Left renal pelvis (tissue), 4 donors: ENCODE measurements at places on chromosomes 1 and 21.

- DNase-seq, result no peak
Measured at GRCh38 chr21:38250991-38251418, 5.8 kb upstream of the KCNJ15 start.

DNA sequence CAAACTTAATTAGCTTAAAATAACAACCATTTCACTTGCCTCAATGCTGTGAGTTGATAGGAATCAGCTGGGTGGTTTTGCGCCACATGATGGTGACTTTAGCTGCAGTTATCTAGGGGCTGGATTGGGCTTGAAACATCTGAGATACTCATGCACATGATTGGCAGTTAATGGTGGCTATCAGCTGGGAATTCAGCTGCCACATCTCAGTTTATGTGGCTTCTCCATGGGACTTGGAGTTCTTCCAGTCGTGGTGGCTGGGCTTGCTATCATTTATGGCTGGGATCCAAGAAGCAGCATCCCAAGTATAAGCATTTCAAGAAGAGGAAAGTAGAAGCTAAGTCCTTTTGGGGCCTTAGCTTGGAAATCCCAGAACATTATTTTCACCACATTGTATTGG is 36.4 kb downstream of the PDC start:
- DNase-seq, result no peak

DNA sequence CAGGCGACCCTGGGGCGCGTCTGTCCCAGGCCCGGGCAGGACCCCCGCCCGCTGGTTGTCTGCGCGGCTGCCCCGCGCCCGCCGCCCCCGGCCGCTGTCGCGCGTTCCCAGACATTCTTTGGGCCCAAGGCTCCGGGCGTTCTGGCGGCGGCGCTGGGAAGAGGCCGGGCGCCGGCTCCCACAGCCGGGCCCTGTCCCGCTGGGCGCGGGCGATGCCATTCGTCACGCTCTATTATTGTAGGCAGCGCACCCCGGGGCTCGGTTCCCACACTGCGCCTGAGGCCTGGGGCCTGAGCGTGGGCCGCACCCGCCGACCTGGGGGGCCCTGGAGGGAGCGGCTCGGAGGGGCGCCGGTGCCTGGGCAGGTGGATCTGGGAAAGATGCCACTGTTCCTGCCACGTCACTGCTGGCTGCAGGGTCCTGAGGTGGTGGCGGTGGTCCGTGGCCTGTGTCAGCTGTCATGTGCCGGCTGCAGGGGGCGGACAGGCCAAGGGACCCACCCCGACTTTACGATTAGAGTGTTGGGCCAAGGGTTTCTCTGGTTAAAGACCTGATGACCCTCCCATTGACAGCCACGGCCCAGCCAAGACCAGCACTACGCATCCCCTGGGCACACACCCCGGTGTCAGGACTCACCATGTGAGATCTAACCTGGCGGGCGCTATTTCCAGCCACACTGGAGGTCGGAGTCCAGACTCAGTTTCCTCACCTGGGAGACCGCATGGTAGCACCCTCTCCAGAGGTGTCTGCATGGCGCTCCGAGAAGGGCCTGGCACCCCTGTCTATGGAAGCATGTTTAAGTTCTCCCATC is 55.1 kb upstream of the ADARB1 start:
- DNase-seq, result no peak

- DNase-seq, result no peak
Measured at GRCh38 chr1:234281826-234282489, 91.3 kb upstream of the COA6 start.

- no peak for DNase-seq
Measured at GRCh38 chr1:166701603-166702100, 137.6 kb upstream of the POGK start.

- DNase-seq, result no peak
Measured at GRCh38 chr1:20964540-20965484, 177.7 kb upstream of the HP1BP3 start.
